ENCODE measurements at places on chromosomes 3 and 15.

DNA sequence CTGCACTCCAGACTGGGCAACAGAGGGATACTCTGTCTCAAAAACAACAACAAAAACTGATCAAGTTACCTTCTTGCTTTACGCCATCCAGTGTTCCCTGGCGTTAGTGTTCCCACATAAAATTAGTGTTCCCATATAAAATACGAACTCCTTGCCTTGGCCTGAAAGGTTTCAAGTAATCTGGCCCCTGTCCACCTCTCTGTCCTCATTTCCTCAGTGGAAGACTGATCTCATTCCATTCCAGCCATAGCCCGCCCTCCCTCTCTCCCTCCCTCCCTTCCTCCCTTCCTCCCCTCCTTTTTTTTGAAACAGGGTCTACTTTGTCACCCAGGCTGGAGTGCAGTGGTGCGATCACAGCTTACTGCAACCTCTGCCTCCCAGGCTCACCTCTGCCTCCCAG lies 2.8 kb upstream of the CAND2 start:
- DNase-seq, result no peak

GRCh38 chr3:40181182-40181581 lies 128.3 kb upstream of the EIF1B start:
- DNase-seq, result no peak

DNA sequence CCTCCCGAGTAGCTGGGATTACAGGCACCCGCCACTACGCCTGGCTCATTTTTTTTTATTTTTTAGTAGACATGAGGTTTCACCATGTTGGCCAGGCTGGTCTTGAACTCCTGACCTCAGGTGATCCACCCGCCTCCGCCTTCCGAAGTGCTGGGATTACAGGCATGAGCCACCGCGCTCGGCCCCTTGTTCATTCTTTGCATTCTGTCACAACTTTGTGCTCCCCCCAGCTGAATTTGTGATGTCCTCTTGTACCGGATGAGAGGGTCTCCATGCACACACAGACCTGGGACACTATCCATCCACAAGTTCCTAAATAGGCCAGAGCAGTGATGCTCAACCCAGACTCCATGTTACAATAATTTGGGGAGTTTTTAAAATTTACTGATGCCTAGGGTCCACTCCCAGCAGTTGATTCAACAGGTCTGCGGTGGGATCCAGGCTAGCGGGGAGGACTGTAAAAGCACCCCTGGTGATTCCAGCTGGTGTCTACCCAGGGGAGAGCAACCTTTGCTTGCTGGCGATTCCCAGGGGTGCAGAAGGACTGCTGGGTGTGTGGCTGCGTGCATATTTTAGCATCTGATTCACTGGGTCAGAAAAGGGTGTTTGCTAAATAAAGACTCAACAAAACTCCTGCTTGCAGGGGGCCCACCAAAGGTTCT lies 1.0 kb downstream of the RASSF1 start:
- DNase-seq, result no peak

GRCh38 chr15:62900071-62900802 lies 142.3 kb upstream of the TPM1 start:
- no peak for DNase-seq

DNA sequence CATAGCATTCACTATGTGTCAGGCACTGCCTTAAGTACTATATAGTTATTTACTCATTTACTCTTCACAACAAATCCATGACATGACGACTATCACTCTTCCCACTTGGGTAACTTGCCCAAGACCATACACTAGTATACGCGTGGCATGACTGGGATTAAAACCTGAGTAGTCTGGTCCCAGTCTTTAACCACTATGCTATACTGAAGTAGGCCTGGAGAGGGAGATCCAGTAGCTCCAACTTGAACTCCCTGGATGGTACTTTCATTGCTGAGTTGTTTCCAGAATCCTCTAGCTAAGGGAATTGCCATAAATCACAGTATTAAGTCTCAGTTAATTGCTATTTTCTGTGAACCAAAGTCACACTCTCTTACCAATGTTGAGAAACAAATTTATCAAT lies 116.2 kb upstream of the LSAMP start:
- DNase-seq, result no peak

GRCh38 chr15:79122991-79123390 lies 32.4 kb upstream of the RASGRF1 start:
- no peak for DNase-seq

- DNase-seq, result no peak
These were observed 324.0 kb upstream of the TBL1XR1 start for GRCh38 chr3:177521305-177521704.

- DNase-seq, result no peak
These were observed 17.3 kb downstream of the GTPBP8 start for GRCh38 chr3:113008117-113008516.

DNA sequence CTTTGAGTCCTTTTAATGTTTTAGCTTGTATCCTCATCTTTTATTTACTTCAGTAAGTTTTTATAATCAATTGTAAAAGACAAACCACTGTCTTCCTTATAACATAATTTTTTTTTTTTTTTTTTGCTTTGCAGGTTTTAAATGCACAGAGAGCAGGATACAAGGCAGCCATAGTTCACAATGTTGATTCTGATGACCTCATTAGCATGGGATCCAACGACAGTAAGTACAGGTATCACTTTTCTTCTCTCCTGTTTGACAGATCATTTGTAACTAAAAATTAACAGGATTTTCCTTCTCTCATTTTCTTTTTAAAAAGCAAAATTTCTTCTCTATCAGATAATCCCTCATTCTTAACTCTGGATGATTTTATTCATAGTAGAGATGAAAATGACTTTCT lies 75.4 kb downstream of the PFN2 start:
- DNase-seq, result no peak

DNA sequence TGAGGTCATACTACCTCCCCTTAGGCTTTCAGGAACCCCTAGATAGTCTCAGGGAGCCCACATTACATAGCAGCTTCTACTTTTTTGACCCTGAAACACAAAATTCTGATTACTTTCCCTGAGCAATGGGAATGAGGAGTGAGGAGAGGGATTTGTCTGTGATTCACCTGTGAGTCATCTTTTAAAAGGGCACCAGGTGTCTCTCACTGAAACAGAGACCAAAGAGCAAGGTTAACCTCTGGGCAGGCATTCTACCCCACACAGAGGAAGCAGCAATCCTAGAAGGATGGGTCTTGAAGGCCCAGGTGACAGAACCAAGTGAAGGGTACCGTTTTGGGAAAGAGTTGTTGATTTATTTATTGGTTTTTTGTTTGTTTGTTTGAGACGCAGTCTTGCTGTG lies 31.1 kb upstream of the UBE2E2 start:
- DNase-seq, result no peak

- DNase-seq, result no peak
These were observed 157.8 kb upstream of the ROPN1 start for GRCh38 chr3:124149771-124150170.

- no peak for DNase-seq
These were observed 119.0 kb downstream of the USP13 start for GRCh38 chr3:179771797-179772196.

DNA sequence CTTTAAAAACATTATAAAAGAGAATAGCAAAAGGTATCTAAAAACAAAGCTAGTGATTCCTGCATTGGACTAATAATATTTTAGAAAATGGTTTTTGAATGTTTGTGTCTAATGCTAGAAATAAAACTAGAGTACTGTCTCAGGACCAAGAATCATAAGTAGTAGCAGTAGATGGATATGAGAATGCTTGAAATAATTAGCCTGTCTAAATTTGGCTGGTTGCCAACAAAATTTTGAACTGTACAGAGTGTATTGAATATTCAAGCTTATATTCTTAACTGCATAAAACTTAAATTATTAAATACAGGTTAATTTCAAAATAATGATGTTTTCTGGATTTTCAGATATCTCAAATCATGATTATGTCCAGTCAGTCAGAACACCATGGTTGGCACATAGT lies 14.0 kb downstream of the ABHD5 start:
- DNase-seq, result no peak

- DNase-seq, result no peak
These were observed 723.9 kb upstream of the ALCAM start for GRCh38 chr3:104642827-104643226.

- DNase-seq, result no peak
These were observed 209.0 kb downstream of the LRRN1 start for GRCh38 chr3:4008205-4008604.

GRCh38 chr3:124558991-124559845 lies 171.0 kb upstream of the UMPS start:
- DNase-seq, result no peak

DNA sequence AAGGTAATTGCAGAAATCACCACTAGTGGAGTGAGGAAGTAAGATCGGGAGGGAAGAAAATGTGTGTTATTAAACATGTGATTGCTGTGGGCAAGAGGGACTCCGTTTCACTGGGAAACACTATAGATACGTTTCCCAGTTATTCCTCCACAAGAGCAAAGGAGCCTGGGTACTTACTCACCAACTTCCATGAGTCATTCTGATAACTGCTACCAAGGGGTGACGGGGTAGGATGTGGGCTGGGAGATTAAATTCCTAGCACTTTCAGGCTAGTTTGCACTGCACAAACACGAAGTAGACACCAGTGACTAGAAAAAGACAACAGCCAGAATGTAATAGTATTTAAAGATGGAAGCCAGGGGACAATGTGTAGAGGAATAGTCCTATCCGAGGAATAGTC lies 812.9 kb upstream of the CFAP20DC start:
- no peak for DNase-seq

DNA sequence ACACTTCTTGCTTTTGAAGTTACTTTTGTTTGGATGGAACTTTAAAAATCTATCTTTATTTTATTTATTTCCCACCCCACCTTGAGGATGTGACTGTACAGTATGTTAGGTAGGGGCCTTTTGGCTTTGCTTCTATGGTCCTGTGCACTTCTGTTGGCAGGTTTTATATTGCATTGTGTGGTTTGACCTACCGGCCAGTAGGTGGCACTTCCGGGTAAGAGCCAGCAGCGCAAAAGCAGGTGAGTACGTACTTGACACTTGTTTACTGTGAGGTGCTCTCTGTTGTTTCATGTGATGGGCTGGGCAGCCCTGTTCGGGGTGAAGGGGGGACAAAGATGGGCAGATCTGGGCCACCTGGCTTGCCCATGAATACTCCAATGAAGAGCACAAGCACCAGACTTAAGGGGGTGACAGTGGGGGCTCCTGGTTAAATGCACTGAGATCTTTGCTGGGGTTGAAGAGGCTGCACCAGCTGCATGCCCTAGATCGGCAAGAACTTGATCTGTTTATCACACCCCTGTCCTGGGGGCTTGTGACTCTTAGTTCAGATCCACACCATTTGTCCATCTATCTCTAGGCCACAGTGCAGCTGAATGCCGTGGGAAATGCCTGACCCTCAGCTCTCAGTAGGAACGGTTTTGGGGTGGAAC lies 131.6 kb downstream of the NLGN1 start:
- DNase-seq, result no peak

GRCh38 chr15:30038667-30039523 lies 43.9 kb upstream of the GOLGA8J start:
- no peak for DNase-seq

- no peak for DNase-seq
These were observed 331 bp downstream of the RNU6-1 start for GRCh38 chr15:67839499-67839928.

- DNase-seq, result no peak
These were observed 10.8 kb upstream of the MYZAP start for GRCh38 chr15:57580866-57581265.

- DNase-seq, result no peak
These were observed 24.9 kb upstream of the GNB4 start for GRCh38 chr3:179476215-179476614.

DNA sequence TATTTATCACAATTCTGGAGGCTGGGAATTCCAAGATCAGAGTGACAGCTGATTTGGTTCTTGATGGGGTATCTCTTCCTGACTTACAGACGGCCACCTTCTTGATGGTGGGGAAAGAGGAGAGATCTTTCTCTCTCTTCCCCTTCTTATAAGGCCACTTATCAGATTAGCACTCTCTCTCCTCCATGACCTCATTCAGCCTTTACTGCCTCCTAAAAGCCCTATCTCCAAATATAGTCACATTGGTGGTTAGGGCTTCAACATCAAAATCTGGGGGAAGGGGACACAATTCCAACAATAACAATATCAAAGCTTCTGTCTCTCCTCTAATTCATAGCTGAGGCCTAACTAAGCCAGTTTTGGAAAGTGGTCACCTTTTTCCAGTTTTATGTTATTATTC lies 91.7 kb upstream of the MBNL1 start:
- no peak for DNase-seq

DNA sequence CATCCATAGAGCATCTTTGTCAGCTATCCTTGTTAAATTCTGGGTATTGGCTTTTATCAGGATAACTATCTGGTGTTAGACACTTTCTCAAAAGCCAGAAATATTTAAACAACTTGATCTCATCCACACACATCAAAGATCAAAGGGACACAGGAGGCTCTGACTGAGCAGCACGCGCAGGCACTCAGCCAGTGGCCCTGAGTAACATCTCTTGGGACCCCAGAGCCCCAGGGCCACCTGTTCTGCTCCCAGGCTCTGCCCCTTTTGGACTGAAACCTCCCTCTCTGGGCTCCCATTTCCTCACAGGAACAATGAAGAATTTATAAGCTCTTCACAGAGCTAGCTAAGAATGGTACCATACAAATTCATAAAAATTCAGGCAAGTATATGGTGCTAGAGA lies 16.1 kb downstream of the ATP10A start:
- no peak for DNase-seq

GRCh38 chr3:129087138-129087702 lies 26.6 kb downstream of the GP9 start:
- DNase-seq, result no peak

DNA sequence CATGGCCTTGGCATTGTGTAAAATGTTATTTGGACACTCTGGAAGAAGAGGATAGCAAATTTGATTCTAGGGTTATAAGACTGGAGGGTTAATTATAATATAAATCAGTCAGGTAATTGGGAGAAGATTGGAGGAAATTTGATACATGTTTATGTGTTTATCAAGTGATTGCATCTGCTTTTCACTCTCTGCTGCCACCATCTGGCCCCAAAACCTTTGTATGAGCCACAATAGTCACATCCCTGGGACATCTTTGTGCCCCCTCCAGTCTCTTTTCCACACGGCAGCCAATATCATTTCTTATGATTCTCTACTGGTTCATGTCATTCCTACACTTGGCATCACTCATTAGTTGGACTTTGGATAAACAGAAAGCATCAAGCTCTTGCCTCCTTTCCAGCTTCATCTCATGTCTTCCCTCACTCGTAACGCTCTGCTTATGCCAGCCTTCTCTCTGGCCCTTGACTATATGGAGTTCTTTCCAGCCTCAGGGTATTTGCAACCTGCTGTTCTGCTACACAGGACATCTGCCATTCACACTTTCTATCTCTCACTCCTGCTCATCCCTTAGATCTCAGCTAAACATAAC lies 602.3 kb upstream of the SUCLG2 start:
- DNase-seq, result no peak

GRCh38 chr3:61371123-61371522 lies 119.9 kb upstream of the FHIT start:
- DNase-seq, result no peak

DNA sequence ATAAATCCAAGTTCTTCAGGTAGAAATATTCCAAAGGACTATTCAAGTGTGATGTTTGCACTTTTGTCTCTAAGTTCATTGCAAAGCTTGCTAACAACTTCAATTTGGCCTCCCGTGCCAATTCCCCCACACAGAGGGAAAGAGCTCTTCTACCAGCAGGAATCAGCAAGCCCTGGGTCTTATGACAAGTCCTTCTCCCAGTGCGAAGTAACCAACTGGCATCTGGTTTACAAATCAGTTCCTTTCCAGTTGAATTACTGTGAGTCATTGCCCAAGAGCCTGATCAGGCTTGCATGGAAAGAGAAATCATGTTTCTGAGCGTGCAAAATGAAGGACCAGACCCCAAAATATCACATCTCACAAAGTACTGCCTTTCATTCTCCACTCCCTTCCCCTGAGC lies 62.7 kb upstream of the SLCO3A1 start:
- DNase-seq, result no peak

- no peak for DNase-seq
These were observed 25.0 kb downstream of the CLDN18 start for GRCh38 chr3:138034918-138035317.
